ENCODE measurements at places on chromosomes 5 and 9.

DNA sequence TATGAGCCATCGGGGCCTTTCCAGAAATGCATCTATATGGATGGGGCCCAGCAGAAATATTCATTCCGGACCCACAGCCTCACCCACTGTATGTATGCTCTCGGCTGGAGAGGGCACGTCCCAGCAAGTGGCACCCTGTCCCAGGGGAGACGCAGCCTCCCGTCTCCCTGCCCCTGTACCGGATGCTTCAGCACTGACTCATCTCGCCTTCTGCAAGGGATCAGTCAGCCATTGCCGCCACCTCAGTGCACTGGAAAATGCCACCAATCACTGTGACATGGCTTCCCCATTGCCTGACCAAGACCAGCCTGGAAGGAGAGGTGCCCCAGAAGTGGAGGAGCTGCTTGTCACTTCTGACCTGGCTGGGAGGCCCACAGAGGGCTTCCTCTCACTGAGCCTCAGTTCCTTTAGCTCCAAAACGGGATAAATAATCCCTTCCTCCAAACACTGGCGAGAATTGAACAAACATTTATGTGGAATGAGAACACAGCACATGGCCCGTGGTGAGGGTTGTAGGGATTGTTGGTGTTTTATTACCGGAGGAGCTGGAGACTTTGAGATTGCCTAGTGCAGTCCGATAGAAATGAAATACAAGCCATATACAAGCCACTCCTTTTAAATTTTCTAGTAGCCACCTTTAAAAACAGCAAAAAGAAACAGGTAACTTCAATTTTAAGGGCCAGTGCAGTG, 43.9 kb upstream of the ORM1 start:
- no peak for DNase-seq

DNA sequence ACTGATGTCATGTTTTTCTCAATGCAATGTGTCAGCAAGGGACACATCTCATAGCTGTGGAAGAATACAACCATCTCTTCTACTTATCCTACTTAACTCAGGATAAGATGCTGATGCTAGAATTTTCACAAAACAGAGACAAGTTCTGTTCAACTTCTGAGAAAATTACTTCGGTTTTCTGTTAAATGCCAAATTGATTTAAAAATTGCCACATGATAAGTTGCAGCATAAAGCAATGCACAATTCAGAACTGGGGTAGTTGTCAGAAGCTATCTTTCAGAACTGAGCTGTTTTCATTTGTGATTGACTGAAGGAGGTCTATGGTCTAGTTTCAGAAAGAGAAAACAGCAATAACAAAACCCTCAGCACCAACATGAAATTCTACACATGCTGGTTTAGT, 954.8 kb upstream of the C9orf72 start:
- DNase-seq: no peak

GRCh38 chr9:99820685-99821395, 845 bp upstream of the NR4A3 start:
- DNase-seq: peak; percentile 83

DNA sequence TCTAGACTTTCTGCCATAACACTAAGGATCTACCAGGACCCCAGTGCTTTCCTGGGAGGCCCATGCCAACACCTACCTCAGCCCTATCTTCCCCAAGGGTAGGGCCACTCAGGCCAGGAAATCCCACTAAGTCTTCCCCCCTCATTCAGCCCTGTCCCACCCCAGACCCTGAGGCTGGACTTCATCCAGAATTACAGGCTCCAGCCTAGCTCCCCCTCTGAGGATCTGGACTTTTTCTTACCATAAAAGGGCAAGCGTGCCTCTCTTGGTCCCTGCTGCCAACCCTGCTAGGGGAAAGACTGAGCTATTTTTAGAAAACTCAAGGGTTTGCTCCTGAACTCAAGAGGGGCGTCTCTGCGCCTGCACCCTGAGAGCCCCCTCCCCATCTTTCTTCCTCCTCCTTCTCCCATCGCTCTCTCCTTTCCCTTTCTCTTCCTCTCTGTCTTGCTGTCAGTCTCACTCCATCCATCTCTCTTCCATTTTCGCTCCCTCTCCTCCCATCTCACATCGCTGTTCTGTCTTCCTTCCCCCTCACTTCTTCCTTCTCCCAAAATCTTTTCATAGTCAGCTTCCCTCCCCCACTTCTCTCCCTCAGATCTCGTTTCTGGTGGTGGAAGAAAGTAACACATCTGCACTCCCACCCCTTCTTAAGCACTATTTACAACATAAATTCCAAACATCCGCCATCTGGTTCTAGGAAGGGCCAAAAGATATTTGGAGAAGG, 38.1 kb upstream of the IL17B start:
- DNase-seq: no peak

- no peak for DNase-seq
These were observed 126.7 kb upstream of the EGFLAM start for GRCh38 chr5:38131686-38132085.

- no peak for DNase-seq
These were observed 30.5 kb upstream of the LRRC70 start for GRCh38 chr5:62547945-62548630.

- DNase-seq: no peak
These were observed 101.7 kb upstream of the FCN2 start for GRCh38 chr9:134778841-134779411.

- DNase-seq: no peak
These were observed 479.7 kb downstream of the CETN3 start for GRCh38 chr5:89929834-89930233.

- DNase-seq: no peak
These were observed 261.7 kb downstream of the ARHGEF28 start for GRCh38 chr5:73887688-73888087.

DNA sequence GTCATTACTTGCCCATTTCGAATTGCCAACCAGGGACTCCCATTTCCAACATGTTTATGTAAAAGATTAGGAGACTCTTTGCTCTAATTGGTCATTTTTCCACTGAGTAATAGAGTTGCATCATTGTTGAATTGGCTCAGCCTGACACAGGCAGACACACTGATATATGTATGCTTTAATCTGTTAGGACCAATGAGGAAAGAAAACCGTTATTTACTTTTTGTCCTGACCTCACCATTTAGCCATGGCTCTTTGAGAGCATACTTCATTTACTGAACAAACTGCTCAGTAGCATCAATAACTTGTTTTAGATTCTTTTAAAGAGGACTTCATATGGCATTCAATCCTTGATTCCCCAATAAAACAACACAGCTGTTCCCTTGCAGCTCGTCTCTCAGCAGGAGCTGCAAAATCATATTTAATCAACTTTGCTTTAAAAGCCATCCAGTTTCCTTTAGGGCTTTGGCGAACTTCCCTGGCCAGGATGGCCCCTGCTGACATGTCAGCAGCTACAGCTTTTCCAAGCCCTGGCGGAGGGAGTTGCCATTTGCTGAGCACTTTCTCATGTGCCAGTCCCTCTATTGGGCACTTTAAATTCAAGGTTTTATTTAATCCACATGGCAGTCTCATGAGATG, 251.5 kb upstream of the TNC start:
- DNase-seq: no peak

DNA sequence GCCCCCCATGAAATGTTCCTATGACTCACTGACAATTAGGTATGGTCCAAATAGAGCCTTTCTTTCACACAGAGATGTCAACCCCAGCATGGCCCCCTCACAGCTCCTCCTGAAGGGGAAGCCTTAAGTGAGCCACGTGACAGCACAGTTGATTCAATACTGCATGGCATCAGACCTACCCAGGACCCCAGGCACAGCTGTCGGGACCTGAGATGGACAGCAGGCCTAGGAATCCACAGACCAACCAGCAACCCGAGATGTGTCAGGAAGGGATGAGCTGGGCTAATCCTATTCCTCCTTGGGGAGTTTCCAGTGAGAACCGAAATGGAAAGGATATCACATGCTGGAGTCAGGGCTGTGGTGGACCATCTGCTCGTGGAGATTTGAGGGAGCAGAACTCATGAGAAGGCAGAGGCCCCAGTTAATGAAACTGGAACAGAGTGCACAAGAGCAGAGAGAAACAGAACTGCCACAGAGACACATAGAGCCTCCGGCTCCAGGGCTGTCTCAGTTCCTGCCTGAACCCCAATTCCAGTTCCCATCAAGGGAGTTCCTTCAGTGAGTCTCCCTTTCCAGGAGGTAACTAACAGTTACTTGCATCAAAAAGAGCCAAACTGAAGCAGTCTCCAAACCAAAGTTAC, 42.1 kb upstream of the SMIM23 start:
- DNase-seq: no peak

GRCh38 chr5:136034984-136035383, 6.2 kb downstream of the TGFBI start:
- DNase-seq: no peak

DNA sequence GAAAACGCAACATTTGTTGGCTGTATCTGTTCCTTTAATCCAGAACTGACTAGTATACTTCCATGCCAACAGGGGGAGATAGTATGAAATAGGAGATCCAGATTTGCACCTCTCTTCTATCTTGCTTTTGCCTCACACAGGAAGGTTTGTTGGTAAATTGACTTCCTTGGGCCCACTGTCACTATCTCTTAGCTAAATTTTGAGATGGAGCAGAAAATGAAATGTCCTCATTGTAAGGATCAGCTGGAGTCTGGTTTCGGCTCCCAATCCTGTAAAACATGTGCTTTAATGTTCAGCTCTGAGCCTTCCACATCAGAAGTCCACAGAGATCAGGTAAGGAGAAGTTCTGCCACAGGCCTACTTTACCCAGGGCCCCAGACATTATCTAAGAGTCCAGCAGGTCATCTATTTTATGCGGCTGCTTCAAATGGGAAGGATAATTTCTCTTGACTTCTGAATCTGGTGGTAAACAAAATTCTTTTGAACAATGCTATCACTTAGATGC, 176.8 kb downstream of the FER start:
- DNase-seq: no peak

GRCh38 chr5:55021410-55021809, 2.6 kb upstream of the GZMK start:
- no peak for DNase-seq

DNA sequence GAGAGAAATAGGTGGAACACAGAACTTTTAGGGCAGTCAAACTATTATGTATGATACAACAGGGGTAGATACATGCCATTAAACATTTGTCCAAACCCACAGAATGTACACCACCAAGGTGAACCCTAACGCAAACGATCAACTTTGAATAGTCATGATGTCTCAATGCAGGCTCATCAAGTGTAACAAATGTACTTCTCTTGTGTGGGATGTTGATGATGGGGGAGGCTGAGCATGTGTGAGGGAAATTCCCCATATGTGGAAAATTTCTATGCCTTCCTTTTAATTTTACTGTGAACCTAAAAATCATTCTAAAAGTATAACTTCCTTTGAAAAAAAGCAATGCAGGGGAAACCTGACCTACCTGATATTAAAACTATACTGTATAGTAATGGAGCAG, 201.4 kb upstream of the RASEF start:
- DNase-seq: no peak

GRCh38 chr9:116693233-116693731, 6.2 kb downstream of the TRIM32 start:
- no peak for DNase-seq

- DNase-seq: no peak
These were observed 43.4 kb downstream of the TRIM36 start for GRCh38 chr5:115126303-115126702.

DNA sequence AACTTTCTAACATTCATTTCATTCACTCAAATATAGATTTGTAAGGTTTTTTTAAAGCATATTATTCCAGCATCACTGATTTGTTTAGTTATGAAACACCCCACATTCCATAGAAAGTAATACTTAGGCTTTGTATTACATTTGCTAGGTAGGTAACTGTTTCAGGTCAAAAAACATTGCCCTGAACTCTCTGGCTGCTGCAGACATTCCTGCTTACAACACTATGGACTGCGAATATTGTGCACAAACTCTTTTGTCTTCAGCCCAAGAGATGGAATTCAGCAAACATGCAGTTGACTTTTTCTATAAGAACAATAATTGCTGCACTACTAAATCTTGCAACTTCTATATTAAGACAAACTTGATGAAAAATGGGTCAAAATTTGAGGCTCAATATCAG, 301.0 kb downstream of the ARL15 start:
- DNase-seq: no peak

DNA sequence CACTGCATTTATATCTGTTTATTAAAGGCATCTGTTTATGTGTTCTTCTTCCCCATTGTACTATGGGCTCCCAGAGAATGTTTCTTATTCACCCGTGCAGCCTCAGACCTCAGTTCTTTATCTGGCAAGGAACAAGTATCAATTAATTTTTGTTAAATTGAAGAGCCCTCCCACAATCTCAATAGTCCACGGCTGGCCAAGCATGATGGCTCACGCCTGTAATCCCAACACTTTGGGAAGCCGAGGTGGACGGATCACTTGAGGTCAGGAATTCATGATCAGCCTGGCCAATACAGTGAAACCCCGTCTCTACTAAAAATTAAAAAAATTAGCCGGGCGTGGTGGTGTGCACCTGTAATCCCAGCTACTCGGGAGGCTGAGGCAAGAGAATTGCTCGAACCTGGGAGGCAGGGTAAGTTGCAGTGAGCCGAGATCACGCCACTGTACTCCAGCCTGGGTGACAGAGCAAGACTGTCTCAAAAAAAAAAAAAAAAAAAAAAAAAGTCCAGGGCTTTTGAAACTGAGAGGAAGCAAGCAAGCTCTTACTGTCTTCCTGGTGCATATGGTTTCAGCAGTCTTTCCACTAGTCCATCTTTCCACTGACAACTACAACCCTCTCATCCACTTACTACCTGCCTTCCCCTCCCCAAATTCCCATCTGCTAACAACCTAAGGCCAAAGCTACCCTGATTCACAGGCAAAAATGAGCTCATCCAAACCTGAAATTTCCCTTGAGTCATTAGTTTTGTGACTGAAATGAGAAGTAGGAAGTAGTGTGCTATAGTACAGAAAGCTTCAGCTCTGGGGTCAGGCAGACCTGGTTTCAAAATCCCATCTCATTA, 2.3 kb upstream of the HK3 start:
- no peak for DNase-seq

GRCh38 chr9:92716557-92716956, 46.6 kb upstream of the IPPK start:
- DNase-seq: no peak

DNA sequence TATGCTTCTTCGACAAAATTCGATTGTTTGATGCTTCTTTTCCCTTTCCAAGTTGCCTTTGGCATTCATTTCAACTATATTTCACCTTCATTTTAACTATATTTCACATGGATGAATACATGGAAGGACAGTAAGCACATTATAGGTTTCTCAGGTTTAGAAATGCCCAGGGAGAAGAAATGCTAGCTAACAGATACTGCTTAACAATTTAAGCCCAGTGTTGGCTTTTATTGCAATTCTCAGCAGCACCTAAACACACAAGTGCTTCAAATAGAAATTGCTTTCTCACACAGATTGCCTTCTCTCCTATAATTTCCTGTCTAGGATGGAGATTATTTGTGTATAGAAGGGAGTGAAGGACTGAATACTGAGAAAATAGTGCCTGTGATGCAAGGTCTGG, 30.2 kb upstream of the SMC5 start:
- no peak for DNase-seq

GRCh38 chr9:83521011-83521410, 17.2 kb downstream of the FRMD3 start:
- DNase-seq: no peak

Data from caudate nucleus (tissue), 63 donors.